ENCODE measurements at places on chromosomes 5 and 9.

DNA sequence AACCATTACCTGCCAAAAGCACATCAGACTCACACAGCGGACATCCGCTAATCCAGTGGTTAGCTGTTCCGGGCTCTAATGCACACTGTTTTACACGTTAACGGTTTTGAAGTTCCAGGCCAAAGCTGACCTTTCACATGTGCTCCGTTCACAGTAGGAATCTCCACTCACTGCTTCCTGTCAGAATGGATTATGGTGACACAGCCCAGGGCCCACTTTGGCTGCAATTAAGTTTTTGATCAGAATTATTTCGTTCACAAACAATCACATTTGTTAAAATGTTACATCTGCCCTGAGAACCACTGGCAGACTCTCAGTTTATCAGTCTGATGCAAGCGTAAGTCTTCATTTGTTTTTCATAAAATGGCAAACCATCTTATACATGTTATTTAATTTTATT, 30.2 kb upstream of the CATSPER3 start:
- no peak for DNase-seq

GRCh38 chr9:133151601-133152525, 11.9 kb downstream of the GBGT1 start:
- no peak for DNase-seq

- DNase-seq = peak; percentile 65
These were observed 2.7 kb downstream of the PCDHGC3 start for GRCh38 chr5:141478321-141478945.

DNA sequence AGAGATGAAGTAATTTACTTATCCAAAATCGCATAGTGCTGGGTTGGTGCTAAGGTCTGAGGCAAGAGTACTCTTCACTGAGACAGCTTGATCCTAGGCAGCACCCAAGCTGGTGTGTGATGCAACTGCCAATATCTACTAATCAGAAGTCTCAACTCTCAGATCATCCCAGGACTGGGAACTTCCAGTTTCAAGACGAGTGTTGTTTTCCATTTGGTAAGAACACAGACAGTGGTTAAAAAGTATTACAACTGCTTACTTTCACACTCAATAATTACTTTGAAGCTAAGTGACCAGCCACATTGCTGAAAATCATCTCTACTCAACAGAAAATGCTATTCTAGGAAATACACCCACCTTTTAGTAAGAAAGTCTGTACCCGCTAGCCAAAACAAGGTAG, 45.3 kb downstream of the FBXW11 start:
- no peak for DNase-seq

DNA sequence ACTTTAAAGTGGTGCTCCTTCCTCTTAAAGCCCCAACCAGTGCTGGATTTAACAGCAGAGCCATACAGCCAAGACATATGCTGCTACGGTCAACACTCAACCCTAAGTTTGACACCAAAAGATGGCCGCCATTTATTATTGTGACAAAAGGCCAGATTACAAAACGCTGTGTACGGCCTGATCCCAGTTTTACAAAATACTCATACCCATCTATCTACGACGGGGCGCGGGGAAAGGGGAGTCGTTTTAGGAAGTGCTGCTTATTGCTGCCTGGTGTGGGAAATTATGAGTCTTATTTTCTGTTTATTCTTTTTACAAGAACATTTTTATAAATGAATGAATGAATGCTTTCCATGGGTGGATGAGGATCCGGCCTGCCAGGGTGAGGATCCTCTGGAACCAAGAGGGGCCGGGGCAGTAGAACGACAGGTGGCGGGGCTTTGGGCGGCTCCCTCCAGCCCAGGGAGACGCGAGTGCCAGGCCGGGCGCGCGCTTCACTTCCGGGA, 457 bp upstream of the IDNK start:
- no peak for DNase-seq

- peak; percentile 87 for DNase-seq
These were observed 27.7 kb upstream of the SSBP2 start for GRCh38 chr5:81778642-81779041.

GRCh38 chr9:33190021-33190705, 23.0 kb upstream of the B4GALT1 start:
- peak; percentile 48 for DNase-seq

- DNase-seq = no peak
These were observed 248.2 kb downstream of the MAN2A1 start for GRCh38 chr5:109937951-109938350.
